ENCODE measurements at places on chromosomes 7 and 10.

- DNase-seq: no peak
Observed at GRCh38 chr10:76281659-76282058, 850.2 kb downstream of the LRMDA start.

DNA sequence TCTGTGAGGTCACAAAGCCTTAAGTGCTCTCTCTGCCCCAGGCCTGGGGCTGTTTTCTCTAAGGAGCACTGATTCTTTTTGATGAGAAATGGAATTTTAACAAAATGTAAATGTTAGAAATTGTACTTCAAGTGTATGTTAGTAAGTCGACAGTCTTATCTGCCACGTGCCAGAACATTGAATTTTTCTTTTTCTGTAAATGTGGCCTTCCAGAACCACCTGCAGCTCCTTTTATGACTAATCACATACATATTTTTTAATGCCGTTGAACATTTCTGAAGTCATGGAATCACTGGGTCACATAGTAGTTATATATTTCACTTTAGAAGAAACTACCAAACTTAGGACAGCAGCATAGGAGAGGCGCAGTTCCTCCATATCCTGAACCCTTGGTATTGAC lies 38.0 kb downstream of the UBE3C start:
- DNase-seq: no peak

GRCh38 chr7:88759230-88760135 lies at the start of gene ZNF804B:
TSS of gene ZNF804B (plus strand) at chr7:88759700. CDS start at chr7:88759977, 277 bp downstream.
- DNase-seq: no peak

DNA sequence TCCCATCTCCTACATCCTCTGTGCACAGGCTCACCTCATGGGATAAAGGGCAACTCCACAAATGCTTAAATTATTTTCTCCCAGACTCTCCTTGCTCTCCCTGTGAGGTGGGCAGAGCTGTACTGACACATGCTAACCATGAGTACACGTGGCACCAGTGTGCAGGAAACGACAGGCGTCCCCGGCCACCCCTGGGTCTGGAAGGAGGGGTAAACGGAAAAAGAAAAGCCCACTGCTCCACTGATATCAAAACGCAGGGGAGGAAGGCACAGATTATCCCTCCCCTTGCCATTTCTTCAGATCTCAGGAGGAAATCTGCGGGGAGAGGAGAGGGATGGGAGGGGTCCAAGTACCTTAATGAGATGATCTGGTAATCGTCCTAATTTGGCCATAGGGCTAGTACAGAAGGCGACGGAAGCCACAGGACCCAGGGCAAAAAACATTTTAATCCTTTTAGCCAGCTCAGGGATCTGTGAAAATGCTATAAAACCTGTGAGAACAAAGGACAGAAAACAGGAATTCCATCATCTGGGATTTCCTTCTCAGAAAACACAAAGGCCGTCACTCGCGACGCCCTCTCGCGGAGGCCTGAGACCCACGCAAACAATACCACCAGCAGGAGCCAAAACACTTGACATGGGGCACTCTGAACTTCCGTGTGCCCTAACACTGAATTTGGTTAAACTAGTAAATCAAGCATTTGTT lies 17.8 kb upstream of the CH25H start:
- DNase-seq: no peak

All from activated CD4-positive, alpha-beta T cell treated with anti-CD3 and anti-CD28 coated beads, Interleukin-2, amount 50 U/mL, for 24 hours (primary cell).